ENCODE measurements at places on chromosomes 4 and X.

- no peak for DNase-seq
These were observed 132.8 kb upstream of the MAGEB16 start for GRCh38 chrX:35665311-35665710.

DNA sequence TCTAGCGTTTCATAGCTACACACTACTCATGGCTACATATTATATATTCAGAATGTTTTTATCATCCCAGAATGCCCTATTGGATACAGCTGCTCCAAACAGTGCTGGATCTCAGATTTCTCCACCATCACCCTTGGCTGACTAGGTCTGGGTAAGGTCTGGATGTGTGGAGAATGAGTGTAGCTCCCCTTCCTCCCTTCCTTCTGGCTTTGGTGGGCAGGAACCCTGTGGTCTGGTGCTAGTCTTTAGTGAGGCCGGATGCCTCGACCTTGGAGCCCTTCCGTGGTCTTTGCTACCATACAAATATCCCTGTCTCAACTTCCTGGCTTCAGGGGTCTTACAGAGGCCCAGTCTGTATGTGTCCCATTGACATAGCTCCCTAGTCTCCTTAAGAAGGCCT lies 52.1 kb upstream of the KDR start:
- no peak for DNase-seq

- DNase-seq: no peak
These were observed 49.5 kb upstream of the SLC25A4 start for GRCh38 chr4:185093603-185094002.

DNA sequence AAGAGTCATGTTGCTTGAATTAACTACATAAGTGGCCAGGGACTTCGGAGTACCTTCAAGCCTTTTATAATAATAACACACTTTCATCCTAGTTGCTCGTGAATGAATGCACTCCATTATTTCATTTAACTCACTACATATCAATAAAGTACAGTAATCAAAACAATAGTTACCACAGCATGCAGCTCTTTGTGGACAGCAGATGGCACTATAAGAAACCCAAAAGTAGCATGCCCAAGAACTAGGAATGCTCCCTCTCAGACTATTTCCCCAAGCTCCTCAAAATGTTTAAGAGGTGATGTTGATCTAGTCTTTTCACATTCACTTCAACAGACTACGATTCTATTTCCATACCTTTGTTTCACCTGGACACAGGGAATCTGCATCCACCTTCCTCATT lies 500.8 kb upstream of the DIAPH2 start:
- DNase-seq: no peak

Measured in GM13977 (cell line).